Stimulated activated CD8-positive, alpha-beta memory T cell treated with anti-CD3 and anti-CD28 coated beads, Interleukin-7, amount 100 ng/mL, for 1 hour (primary cell): ENCODE measurements at places on chromosomes 3 and 15.

GRCh38 chr15:33621141-33621540 is 310.4 kb downstream of the RYR3 start:
- no peak for DNase-seq

DNA sequence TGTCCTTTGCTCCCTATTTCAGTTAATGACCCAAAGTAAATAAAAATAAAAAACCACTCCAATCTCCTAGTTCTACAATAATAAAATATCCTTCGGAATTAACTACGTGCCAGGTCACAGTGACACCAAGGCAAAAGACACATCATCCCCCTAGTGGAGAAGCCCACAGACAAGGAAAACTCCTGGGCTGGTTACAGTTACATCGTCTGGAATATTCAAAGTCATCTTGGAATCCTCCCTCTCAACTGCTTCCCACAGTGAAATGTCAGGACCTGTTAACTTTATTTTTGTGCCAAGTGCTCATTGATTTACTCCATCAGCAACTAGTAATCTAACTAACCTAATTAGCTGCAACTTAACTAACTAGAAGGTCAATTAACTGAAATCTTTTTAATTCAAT is 349.3 kb downstream of the MAGI1 start:
- DNase-seq, result no peak

GRCh38 chr3:194328053-194328657 is 23.0 kb downstream of the CPN2 start:
- DNase-seq, result no peak

GRCh38 chr3:24519368-24520100 is 24.9 kb upstream of the THRB start:
- DNase-seq, result no peak

DNA sequence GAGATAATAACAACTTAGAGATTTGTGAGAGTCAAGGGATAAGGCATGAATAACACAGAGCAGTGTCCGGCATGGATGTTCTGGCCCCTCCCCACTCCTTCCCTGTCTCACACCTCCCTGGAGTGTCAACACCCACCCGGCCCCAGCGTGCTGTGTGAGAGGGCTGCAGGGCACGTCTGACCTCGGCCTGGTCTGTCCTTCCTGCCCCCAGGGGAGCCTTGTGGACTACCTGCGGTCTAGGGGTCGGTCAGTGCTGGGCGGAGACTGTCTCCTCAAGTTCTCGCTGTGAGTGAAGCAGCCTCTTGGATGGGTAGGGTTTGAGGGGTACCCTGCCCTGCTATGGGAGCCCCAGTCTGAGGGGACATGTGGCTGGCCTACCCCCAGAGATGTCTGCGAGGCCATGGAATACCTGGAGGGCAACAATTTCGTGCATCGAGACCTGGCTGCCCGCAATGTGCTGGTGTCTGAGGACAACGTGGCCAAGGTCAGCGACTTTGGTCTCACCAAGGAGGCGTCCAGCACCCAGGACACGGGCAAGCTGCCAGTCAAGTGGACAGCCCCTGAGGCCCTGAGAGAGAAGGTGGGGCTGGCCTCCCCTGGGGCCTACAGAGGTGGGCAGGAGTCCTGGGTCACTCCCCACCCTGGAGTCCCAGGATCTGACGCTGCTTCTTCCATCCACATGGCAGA is 11.2 kb upstream of the LMAN1L start:
- no peak for DNase-seq

GRCh38 chr3:138768125-138768524 is 66.6 kb downstream of the PIK3CB start:
- DNase-seq, result no peak

- DNase-seq, result no peak
Observed at GRCh38 chr3:76565496-76566210, 474.2 kb upstream of the ROBO2 start.
